ENCODE measurements at places on chromosomes 7 and 10. TPM values are rescaled to one million over a fixed set of nuclear protein-coding genes. Genes with fewer than 3 reads are reported as not detected.

Gene SFXN2
- total RNA-seq, result 7.0 TPM

Gene LARP4B
- 59.0 TPM for total RNA-seq

DNA sequence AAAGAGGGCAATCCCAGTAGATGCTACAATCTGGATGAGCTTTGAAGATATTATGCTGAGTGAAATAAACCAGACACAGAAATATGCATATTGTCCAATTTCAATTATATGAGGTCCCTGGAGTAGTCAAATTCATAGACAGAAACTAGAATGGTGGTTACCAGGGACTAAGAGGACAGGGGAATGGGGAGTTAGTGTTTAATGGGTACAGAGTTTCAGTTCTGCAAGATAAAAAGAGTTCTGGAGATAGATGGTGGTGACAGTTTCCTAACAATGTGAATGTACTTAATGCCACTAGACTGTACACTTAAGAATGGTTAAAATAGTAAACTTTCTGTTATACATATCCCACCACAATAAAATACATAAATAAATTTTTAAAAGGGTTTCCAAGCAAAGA, 236.6 kb downstream of the ELMO1 start:
- DNase-seq, result no peak

DNA sequence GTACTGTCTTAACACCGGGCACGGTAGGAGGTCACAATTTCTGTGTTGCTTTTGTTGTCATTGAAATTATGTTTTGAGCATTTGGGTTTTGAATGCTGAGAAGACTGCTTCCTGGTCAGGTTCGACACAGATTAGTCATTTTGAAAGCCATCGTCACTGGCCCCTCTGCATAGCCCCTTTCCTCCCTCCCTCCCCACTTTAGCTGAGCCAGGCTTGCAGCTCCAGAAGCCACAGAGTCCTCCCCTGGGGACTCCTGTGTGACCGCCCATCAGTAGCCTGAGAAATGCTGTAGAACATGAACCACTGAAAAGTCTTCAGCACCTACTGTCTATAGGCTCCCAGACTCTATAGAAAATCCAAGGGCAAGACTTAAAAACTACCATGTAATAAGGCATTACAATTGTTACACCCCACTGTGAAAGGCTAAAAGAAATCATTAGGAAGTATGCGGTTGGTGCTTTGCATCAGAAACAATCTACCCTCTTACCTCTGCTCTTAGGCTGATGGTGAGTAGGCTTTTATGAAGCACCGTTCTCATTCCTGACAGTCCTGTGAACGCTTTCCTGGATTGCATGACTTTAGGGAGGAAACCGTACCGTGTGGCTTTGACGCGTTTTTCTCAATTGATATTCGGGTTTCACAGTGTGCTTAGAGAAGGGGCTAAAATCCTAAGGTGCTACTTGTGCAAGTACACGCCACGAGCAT, 24.8 kb downstream of the JCAD start:
- DNase-seq, result no peak

- no peak for DNase-seq
Measured at GRCh38 chr7:78563191-78563590, 764.6 kb downstream of the PHTF2 start.

GRCh38 chr10:24340883-24341282, 131.9 kb downstream of the KIAA1217 start:
- peak; percentile 66 for DNase-seq

Gene ITIH2
- not detected for total RNA-seq

GRCh38 chr10:30127120-30127541, 67.7 kb upstream of the JCAD start:
- no peak for DNase-seq

DNA sequence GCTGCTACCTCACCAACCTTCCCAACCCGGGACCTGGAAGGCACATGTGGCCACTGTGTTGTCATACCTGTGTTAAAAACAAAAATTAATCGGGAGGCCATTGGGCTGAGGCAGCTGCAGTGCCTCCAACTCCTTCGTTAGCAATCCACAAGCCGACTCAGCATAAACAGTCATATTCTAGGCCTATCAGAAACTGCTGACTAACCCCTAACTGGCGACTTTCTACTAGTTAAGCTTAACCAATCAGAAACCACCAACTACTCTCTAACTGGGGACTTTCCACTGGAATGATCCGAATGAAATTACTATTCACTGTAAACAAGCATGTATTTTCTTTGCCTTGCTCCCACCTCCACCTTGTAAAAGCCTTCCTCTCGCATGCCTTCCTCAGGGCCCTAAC, 14.1 kb upstream of the TMEM72 start:
- no peak for DNase-seq

DNA sequence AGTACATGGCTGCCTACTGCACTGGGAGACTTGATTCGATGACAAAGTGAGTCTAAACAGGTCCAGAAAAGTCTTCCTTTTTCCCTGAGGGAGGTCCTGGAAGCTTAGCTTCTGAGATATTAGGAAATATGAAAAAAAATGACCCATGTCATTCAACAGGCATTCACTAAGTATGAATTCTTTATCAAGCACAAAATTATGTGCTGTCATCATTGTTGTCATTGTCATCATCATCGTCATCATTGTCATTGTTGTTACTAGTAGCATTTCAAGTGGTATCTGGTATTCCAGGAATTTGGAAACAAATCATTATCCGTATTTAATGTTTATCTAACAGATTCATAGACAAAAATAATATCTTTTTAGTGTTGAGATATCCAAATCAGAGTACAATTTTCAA, 49.7 kb upstream of the HECTD2 start:
- no peak for DNase-seq

DNA sequence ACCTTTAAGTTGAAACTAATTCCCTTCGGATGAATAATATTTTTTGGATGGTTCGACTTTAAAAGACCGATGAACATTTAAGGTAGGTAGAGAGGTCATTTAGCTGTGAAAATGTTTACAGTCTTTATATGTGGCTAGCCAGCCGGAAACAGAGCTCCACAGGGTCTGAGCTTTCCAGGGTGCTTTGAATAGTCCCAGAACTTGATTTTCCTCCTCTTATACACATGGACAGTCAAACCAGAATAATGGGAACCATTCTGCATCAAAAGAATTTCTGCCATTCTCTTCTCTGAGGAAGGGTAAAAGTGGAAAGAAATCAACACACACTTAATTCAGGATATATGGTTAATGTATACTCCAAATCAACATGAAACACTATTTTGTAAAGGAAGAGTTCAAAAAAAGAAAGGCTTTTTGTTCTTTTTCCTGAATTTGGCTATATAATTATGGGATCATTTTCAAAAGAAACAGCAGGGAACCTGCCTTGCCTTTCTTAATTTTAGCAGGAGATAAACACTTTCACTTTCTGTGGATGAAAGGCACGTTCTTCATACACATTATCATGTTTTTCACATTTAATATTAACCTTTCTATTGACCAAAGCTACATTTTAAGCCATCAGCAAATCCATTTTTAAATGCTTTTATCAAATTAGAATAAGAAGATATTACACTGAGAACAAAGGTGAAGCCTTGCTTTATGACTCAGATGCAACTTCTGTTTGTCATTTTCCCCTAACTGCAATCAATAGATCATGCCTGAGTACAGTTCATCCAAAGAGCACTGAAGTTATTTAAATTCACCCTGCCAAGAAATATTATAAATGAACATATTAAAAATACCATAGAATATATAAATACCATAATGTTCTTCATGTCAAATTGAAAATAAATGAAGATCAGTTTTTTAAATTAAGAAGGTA, 307.3 kb downstream of the THSD7A start:
- no peak for DNase-seq

Gene SCIN
- 9.5 TPM for total RNA-seq

- DNase-seq, result no peak
Measured at GRCh38 chr10:27805180-27805579, 59.6 kb upstream of the MKX start.

Gene SEMA3A
- 16.1 TPM for total RNA-seq

Gene NANOS1
- total RNA-seq, result 4.6 TPM

Gene PRKG1
- 96.8 TPM for total RNA-seq

Gene INPP5A
- total RNA-seq, result 115 TPM

Gene OR2A1
- 0.10 TPM for total RNA-seq

DNA sequence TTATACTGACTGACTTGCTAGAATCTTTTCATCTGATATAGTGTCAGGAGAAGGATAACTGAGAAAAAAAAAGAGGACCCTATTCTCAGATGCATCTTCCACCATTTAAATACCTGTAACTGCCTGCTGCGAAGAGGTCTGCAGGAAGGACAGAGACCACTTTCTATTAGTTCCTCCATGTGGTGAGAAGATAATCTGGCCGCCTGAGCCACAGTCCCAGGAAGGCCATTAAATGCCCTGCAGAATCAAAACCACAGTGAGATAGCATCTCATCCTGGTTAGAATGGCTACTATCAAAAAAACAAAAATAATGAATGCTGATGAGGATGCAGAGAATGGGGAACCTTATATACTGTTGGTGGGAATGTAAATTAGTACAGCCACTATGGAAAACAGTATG, 19.9 kb upstream of the IFIT1B start:
- DNase-seq, result no peak

- DNase-seq, result no peak
Measured at GRCh38 chr10:21077681-21078080, 180.6 kb upstream of the NEBL start.

- no peak for DNase-seq
Measured at GRCh38 chr10:52665821-52666220, 106.8 kb downstream of the MBL2 start.

Gene OR6V1
- total RNA-seq, result not detected

- DNase-seq, result peak; percentile 28
Measured at GRCh38 chr7:36690514-36691187, 33.6 kb downstream of the AOAH start.

- no peak for DNase-seq
Measured at GRCh38 chr10:121248266-121248665, 350.0 kb downstream of the FGFR2 start.

- DNase-seq, result no peak
Measured at GRCh38 chr10:19200211-19200610, 151.6 kb downstream of the MALRD1 start.

GRCh38 chr10:54194806-54195205, 606.2 kb downstream of the PCDH15 start:
- DNase-seq, result no peak

GRCh38 chr10:32981760-32982159, 23.7 kb upstream of the ITGB1 start:
- DNase-seq, result no peak

GRCh38 chr10:72086466-72087391, 1.6 kb downstream of the SPOCK2 start:
- no peak for DNase-seq
